Activated CD4-positive, alpha-beta T cell treated with anti-CD3 and anti-CD28 coated beads for 36 hours (primary cell): ENCODE measurements at places on chromosomes 1 and 21. TPM values are rescaled to one million over a fixed set of nuclear protein-coding genes. Genes with fewer than 3 reads are reported as not detected.

DNA sequence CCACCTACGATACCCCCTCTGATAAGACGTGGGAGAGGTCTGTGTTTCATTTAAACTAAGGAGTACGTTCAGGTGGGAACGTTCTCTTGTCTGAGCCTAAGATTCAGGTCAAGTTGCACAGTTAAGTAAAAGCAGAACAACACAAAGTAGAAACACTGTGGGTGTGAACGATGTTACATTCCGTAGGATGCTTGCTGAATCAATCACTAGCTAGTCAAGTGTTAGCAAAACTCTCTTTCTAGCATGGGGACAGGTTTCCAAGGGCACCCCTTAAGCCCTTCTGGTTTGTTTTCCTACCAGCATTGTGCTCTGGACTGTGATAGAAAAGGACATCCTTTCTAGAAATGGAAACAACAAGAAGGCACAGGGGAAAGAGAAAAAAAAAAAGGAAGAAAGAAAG is 13.3 kb downstream of the C1orf162 start:
- DNase-seq = no peak

- no peak for DNase-seq
These were observed 11.4 kb downstream of the SLC45A3 start for GRCh38 chr1:205668951-205669340.

DNA sequence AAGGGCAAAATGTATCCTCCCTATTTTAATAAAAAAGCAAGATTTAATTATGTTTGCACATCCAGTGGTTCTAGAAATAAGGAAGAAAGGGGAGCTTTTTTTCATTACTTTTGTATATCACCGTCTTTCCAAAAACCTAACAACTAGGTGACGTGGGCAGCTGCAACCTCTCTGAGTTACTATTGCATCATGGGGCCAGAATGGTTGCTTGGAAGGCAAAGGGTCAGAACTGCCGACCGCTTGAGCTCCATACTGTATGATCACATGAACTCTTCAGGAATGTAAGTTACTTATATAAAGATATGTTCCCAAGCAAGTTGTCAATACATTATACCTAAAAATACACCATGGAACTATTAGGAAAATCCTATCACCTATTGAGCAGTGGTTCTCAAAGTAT is 85.6 kb upstream of the HIVEP3 start:
- no peak for DNase-seq

- no peak for DNase-seq
These were observed 39.3 kb downstream of the CD160 start for GRCh38 chr1:145758575-145758974.

- no peak for DNase-seq
These were observed 2.3 kb upstream of the PMVK start for GRCh38 chr1:154938604-154939399.

GRCh38 chr1:223720971-223721591 is 8.7 kb downstream of the CAPN2 start:
- DNase-seq = no peak

The CHIA gene
- not detected for total RNA-seq

The SLC9C2 gene
- not detected for total RNA-seq

The S100A2 gene
- 7.0 TPM for total RNA-seq
